ENCODE measurements at places on chromosomes 2 and 18.

DNA sequence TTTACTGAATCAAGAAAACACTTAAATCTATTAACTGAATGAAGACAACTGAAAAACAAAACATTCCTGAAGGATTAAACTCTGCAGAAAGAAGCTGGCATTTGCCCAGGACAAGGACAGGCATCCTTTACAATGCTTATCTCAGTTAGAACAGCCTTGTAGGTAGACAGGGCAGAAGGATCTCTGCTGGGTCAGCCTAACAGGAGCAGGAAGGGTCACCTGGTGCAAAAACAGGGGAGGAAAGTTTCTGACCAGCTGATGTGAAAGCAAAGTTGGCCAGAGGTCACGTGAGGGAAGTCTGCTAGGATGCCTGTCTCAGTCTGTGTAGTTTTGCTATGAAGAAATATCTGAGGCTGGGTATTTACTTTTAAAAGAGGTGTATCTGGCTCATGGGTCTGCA, 348.6 kb downstream of the ANAPC1 start:
- DNase-seq: no peak

- no peak for DNase-seq
These were observed 58.9 kb downstream of the FAM168B start for GRCh38 chr2:131034122-131035051.

DNA sequence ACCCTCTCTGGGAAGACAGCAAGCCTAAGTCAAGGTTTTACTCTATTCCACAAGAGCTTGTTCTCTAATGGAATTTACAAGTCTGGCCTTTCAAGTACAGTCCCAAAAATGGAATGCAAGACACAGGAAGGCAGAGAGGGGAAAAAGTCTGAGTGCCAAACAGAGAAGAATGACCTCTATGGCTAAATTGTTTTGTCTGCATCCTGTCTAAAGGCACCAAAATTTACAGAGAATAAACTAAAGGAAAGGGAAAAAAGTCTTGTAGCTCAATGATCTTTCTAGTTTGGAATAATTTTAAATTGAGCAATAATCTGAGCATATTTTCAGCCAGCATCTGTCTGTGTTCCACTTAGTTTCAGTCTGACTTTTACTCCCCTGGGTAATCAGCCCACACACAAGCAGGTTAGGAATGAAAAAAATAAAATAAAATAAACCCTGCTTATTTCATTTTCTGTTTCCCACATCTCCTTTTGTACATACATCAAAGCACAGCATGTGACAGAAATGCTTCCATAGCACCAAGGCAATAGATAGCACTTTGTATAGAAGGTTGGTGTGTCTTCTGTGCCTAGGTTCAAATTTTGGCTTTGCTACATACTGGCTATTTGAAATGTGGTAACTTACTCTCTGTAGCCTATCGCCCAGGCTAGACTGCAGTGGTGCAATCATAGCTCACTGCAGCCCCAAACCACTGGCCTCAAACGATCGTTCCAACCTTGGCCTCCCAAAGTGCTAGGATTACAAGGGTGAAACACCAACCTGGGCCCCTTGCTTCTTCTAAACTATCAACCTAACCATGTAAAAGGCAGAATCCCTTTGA, 105.1 kb downstream of the SLC8A1 start:
- no peak for DNase-seq

DNA sequence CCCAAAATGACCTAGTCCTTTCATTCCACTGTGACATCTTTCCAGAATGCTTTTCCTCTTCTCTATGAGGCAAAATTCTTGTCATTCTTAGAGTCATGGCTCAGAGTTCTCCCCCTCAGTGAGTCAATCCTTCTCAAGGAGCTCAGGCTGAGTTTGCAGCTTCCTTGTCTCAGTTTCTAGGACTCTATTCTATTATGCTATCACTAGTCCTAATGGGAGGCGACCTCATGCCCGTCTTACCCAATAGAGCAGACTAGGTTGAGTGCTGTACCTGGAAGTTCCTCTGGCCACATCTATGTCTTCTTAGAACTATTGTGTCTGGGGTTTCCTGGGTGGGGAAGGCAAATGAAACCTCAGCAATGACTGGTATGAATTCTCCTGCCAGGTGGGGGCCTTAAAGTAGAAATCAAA, 51.5 kb downstream of the HAUS1 start:
- no peak for DNase-seq

DNA sequence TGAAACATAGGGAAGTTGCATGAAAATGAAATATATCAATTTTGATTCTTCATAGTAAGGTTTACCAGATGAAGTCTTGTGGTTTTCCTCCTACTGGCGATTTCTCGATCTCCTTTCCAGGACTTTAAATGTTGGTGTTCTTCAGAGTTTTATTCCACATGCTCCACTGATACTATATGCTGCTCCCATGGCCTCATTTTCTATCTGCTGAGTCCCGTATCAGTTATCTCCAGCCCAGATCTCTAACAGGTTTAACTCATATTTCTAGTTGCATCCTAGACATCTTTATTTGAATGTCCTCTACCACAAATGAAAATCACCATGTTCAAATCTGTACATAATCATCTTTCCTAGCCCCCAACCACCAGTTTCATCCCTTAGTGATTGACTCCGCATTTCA, 71.8 kb downstream of the COX7A2L start:
- no peak for DNase-seq

GRCh38 chr18:31651369-31651768, 33.0 kb downstream of the B4GALT6 start:
- DNase-seq: no peak

DNA sequence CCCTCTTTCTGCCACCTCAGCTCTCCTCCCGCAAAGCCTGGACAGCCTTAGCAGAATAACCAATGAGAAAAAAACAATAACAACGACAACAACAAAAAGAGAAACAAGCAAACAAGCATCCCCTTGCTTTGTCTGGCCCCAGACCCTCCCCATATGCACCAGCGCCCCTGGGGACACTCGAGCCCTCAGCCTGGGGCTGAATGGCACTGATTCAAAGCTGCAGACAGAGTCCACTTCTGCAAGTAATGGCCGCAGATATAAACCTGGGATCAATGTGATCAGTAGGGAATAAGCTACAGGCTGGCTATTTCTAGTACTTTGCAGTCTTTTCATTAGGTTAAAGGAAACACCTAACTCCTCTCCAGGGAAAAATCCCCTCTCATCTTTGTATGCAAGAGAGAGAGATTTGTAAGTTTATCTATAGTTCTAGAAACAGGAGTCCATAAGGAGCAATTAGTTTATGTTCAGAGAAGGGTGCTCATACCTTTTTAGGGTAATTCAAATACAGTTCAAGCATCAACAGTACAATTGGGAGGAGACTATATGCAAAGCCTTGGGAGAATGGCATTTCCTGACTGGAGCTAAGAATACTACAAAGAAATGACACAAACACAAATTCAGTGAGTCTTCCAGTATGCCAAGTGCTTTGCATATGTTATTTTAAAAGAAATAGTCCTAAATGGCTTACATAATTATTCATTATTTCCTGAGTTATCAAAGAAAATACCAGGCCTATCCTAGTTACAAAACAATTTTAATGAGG, 122.3 kb upstream of the DDX18 start:
- DNase-seq: no peak

GRCh38 chr2:231286964-231287363, 88.5 kb downstream of the ARMC9 start:
- no peak for DNase-seq

DNA sequence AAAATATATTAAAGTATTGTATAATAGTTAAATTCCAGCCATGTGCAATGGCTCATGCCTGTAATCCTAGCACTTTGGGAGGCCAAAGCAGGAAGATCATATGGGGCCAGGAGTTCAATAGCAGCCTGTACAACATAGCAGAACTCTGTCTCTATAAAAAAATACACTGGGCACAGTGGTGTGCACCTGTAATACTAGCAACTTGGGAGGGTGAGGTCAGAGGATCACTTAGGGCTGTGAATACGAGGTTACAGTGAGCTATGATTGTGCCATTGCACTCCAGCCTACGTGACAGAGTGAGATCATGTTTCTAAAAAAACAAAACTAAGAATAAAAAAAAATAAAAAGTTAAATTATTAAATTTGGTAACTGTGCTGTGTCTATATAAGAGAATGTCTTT, 36.1 kb downstream of the ZRANB3 start:
- no peak for DNase-seq

DNA sequence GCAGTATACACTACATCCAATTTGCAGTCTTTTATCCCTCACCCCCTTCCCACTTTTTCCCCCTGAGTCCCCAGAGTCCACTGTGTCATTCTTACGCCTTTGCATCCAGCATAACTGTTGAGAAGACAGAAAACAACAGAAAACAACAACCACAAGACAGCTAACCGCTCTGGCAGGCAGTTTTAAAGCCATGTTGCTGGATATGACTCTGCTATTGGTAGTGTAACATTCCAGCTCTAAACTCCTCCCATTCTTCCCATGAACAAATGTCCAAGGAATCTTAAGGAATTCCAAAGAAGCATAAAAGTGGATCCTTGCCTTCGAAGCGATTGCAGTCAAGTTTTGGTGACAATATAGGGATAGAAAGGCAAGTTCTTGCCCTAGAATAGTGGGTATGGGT, 599.1 kb downstream of the NYAP2 start:
- no peak for DNase-seq

DNA sequence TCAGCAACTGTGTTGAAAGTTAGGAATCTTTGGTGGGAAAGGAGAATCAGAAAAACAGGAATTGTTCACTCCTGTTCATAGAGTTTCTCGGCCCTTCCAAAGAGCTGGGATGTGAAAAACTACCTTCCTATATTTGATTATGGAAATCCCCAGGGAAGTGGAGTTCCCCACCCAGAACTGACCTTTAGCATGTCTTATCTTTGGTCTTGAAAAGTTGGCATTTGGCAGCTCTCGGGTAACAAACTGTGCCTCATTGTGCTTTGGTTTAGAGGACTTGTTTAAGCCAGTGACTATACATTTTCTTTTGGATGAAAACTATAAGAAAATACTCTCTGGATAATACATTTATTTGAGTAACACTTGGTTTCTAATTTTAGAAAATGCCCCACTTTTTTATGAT, 51.3 kb upstream of the CERS6 start:
- DNase-seq: no peak

DNA sequence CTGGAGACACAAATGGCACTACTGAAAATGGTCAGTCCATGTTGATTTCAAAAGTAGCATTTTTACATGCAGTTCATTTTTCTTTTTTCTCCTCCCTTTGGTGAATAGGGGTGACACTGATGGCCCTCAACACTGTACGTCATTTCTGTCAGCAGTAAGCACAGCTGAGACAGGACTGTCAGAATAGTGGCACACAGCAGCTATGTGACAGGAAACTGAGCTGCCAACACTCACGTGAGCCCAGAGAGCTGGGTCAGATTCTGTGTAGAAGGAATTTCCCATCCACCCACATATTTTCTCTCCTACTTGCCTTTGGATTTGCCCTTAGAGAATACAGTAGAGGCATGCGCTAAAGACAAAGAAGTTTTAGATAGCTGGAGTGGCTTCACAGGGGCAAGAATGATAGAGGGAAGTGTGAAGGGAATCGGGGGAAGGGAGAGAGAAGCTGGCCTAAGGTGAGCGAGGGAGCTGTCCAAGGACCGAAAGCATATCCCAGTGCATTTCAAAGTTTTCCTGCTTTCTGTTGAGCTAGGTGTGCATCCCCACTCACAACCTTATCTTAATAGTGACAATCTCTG, 476.6 kb downstream of the CNTNAP5 start:
- DNase-seq: no peak

GRCh38 chr2:239876271-239876947, 148.7 kb downstream of the NDUFA10 start:
- DNase-seq: no peak
